HFFc6 (cell line): ENCODE measurements at places on chromosomes 3 and 15. TPM values are rescaled to one million over a fixed set of nuclear protein-coding genes. Genes with fewer than 3 reads are reported as not detected.

Gene PRTG
- 0.30 to 1.4 TPM (median 0.35 TPM) in 3 replicates for total RNA-seq

Gene CADPS
- total RNA-seq, result not detected in 3 replicates

Gene TMEM212
- not detected in 3 replicates for total RNA-seq

Gene ERC2
- not detected in 2 replicates for total RNA-seq

DNA sequence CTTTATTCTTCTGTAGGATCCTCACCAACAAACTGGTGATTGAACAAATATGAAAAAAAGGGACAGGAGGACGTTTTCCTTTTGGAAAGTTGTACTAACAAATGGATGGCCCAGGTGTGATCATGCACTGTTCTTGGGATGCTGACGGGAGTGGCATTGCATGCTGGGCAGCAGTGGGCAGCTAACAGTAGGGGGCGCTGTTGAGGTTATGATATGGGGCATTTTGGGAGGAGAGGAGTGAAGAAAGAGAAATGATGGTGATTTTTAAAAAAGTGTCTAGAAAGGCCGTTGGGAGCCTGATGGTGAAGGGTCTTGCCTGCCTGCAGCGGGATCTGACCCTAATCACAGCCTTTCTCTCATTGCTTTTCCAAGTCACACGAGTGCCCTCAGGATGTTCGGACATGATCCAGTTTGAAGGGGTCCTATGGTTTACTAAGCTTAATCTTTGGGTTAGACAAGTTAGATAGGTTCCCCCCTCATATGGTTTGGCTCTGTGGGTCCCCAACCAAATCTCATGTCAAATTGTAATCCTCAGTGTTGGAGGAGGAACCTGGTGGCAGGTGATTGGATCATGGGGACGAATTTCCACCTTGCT is 46.2 kb upstream of the PRTG start:
- no peak overlapping the region for H3K4me3 ChIP-seq
- DNase-seq, result no peak
- H3K27me3 ChIP-seq, result peaks cover 5% of the 10 kb centered on the region
- H3K27ac ChIP-seq, result no peak overlapping the region

DNA sequence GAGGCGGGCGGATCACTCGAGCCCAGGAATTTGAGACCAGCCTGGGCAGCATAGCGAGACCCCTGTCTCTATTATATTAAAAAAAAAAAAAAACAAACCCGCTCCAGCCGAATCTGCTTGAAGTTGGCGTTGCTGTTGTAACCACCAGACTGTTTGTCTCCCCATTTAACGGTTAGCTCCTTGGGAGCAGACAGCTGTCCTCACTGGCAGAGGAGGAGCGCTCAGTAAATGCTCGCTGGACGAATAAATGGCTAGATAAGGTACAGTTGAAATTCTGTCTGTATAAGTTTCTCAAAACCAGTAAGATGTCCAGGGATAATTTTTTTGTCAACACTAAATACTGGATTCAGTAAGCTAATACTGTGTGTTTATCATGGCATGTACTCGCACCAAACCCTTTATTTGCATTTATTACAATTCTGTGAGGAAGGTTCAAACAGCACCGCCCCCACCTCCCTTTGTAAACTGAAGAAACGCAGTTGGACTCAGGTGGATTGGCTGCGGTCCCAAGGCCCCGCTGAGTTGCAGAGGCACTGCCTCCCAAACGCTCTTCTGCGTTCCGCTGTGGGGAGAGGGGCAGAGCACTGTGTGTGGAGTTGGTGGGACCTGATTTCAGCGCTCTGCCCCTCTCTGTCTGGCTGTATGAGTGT is 1.1 kb downstream of the RCCD1 start:
- peak overlapping the region; percentile 90 for H3K4me3 ChIP-seq
- H3K27ac ChIP-seq, result peak overlapping the region; percentile 96
- peaks cover 27% of the 10 kb centered on the region for H3K4me1 ChIP-seq
- H3K27me3 ChIP-seq, result peaks cover 9% of the 10 kb centered on the region
- H3K36me3 ChIP-seq, result peaks cover 24% of the 10 kb centered on the region
- DNase-seq, result no peak

DNA sequence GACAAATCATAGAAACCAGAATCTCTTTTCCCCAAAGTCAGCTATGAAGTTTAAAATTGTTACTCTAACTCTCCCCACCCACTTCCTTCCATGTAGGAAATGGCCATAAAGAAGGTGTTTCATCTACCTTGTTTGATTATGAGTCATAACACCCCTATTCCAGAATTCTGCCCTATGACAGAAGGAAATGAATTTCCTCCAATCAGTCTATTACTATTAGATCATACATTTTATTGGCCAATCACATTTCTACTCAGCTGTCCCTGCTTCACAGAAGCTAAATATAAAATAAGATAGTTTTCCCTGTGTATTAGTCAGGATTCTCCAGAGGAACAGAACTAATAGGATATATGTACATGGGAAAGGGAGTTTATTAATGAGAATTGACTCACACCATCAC is 102.1 kb downstream of the TGFBR2 start:
- H3K27ac ChIP-seq, result no peak overlapping the region
- H3K4me1 ChIP-seq, result peaks cover 6% of the 10 kb centered on the region
- no peak overlapping the region for H3K4me3 ChIP-seq
- DNase-seq, result no peak
- peaks cover 18% of the 10 kb centered on the region for H3K36me3 ChIP-seq
- peaks cover 2% of the 10 kb centered on the region; the same call in 1 of the 2 replicates for H3K27me3 ChIP-seq

DNA sequence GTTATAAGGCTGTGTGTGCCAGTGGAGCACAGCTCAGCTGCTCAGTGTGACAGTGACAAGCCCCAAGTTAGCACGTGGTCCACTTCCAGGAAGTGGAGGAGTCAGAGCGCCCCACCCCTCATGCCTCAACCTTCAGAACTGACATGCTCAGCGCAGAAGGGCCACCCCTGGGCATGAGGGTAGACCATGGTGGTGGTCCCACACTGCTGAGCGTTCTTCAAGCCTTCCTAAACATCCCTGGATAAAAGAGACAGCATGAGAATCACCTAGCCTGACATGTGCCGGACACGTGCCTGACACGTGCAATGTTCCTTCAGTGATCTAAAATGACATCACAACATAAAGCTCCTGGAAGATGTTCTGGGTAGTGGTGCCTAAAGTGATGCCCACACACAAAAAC is 16.8 kb downstream of the ATP10A start:
- DNase-seq, result no peak
- no peak overlapping the region for H3K27ac ChIP-seq
- H3K4me1 ChIP-seq, result peaks cover 65% of the 10 kb centered on the region
- no peak overlapping the region for H3K4me3 ChIP-seq

- H3K27me3 ChIP-seq, result no peaks in the 10 kb centered on the region; the same call in 1 of the 2 replicates
- H3K36me3 ChIP-seq, result peaks cover 5% of the 10 kb centered on the region; the same call in 1 of the 2 replicates
- H3K4me1 ChIP-seq, result peaks cover 14% of the 10 kb centered on the region
- H3K4me3 ChIP-seq, result no peak overlapping the region
Observed at GRCh38 chr15:33894193-33894592, 74.1 kb upstream of the CHRM5 start.
